ENCODE measurements at places on chromosomes 7 and 10.

DNA sequence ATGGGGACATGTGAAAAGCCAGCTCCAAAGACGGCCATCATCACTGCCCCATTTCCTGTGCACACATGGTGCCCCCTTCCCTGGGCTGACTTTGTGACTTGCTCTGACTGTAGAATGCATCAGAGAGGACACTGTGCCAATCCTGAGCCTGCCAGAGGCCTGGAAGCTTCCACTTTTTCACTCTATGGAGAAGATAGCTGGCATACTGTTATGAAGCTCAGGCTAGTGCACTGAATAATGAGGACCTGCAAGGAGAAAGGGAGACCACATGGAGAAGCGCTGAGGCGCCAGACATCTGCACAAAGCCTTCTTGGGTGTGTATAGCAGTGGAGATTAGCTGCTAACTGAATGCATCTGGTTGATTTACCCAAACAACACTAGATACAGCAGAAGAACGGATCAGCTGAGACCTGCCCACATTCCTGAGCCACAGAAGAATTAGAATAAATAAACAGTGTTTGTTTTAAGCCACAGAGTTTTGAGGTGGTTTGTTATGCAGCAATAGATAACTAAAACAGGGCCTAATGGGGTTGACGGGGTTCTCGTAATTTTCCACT lies 58.9 kb upstream of the C10orf90 start:
- no peak for DNase-seq

DNA sequence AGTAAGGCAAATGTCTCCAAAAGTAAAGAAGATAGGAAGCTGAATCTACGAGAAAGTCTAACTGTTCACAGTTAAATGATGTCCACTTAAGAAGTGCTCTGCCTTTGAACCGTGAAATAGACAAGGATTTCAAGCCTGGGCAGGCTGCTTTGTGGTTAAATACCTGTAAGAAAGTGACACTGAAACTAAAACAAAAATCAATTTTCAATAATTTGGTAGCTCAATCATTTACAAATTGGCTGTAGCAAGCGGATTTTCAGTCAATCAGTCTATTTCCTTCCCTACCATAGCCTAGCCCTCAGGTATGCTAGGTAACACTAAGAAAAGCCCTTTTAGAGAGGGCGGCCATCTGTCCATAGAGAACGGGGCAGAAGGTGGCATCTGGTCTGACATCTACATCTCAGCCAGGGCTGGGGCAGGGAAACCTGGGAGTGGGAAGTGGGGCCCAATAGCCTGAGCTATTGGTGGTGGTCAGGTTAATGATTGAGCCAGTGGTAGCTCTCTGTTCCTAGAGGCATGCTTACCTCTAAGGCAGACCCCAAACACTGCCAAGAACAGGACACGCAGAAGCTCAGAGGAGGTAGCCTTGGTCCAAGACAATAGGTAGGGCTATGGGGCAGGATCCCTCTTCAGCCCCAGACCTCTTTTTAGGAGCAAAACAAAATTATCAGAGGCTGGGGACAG lies 223.2 kb downstream of the CCSER2 start:
- no peak for DNase-seq

- peak; percentile 82 for DNase-seq
Observed at GRCh38 chr10:3775696-3776551, 9.1 kb downstream of the KLF6 start.

- DNase-seq, result no peak
Observed at GRCh38 chr10:12503311-12503710, 154.0 kb downstream of the CAMK1D start.

- DNase-seq, result peak; percentile 96
Observed at GRCh38 chr7:73999664-74000435, 28.1 kb upstream of the ELN start.

DNA sequence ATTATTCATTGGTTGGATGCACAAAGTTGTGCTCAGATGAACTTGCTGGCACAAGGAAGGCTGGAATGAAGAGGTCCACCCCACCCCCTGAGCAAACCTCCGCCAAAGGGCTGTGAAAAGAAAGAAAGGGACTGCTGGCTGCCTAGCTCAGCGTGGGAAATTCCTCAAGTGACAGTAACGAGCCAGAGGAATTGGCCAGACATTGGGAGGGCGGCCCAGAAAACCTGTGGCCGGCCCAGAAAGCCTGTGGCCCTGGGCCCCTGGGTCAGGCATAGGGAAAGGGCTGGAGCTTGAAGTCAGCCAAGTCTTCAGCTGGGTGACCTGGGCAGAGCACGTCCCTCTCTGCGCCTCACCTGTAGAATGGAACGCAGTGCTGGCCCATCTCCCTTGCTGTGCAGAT lies 30.6 kb upstream of the CTBP2 start:
- no peak for DNase-seq

DNA sequence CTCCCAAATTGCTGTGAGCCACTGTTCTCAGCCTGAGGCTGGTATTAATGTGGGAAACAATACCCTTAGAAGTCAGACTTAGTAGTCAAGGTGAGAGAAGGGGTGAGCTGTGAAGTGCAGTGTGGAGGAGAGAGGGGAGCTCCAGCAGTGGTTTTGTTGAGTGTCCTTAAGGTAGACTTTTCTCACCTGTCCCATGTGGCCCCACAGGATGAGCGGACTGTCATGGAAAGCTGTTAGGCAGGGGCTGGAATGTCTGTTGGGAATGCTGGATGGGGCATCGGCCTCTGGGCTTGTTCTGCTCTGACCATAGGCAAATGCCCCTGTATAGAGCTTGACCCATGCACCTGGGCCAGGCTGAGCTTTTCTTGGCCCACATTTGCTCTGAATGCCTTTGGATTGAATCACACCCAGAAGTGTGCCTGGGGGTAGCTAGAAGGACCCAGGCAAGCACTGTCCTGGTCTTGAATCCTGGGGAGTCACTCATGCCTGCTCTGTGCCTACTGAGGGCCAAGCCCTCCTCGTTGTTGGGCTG lies 36.3 kb upstream of the SH2D4B start:
- DNase-seq, result peak; percentile 47

GRCh38 chr10:22713853-22714478 lies 412 bp downstream of the PIP4K2A start:
- peak; percentile 30 for DNase-seq

DNA sequence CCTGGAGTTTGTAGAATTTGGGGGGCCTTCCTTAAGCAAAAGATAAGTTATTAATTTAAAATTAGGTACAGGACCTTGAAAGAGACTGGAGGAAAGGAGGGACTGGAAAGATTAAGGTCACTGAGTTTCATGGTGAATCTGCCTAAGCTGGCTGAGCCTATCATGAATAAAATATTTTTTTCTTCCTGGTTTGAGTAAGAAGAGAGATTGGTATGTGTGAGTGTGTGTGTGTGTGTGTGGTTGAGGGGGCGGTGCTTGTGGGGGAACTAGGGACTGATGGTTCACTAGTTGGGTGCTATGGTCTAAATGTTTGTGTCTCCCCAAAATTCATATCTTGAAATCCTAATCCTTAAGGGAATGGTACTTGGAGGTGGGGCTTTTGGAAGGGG lies 142.5 kb upstream of the PRKCQ start:
- DNase-seq, result peak; percentile 57

GRCh38 chr10:61529208-61529607 lies 76.0 kb upstream of the TMEM26 start:
- peak; percentile 24 for DNase-seq

- DNase-seq, result no peak
Observed at GRCh38 chr7:26188206-26188956, 12.2 kb downstream of the HNRNPA2B1 start.

- no peak for DNase-seq
Observed at GRCh38 chr10:28808693-28809092, 131.4 kb downstream of the BAMBI start.

DNA sequence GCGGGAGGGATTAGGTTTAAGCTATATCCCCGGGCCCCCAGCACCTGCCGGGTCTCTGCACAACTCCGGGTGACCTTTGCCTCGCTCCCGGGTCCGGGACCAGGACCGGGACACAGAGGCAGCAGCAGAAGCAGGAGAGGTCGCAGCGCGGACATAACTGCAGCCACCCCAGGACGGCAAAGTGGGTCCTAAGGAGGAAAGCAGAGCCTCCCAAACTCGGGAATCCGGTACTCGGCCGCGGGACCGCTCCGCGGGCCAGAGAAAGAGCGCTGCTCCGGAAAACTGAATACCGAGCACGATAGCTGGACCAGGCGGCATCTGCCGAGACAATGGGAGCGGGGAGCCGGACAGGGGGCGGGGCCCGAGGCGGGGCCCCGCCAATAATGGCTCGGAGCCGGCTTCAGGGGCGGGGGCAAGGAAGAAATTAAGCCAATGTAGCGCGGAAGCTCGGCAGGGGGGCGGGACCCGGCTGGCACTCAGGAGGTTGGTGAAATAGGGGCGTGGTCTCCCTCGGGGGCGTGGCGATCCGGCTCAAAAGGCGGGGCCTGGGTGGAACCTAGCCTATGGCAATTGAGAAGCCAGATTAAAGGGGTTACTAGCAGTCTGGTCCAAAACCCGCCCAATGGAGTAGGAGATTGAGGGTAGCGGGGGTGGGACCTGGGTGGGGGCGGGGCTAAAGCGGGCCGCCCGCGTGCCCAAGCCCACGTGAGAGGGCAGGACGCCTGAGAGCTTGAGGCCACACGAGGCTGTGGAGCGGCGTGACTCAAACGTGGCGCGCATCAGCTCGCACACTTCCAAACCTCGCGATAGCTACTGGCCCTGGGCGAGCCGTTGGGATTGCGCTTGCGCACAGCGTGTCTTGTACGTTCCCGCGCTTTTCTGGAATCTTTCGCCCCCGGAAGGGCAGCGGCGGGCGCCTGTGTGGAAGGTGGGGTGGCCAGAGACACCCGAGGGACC lies at the start of the genes GPC2 and STAG3:
GPC2 (minus strand) TSS at position 337 of the 957 bp plus-strand sequence; CDS start at position 155, 182 bp downstream.
STAG3 (plus strand) TSS at position 874 of the 957 bp plus-strand sequence. CDS start 2,639 bp downstream, outside the sequence.
- peak; percentile 96 for DNase-seq

GRCh38 chr7:1238450-1238882 lies 5.8 kb downstream of the UNCX start:
- no peak for DNase-seq

- no peak for DNase-seq
Observed at GRCh38 chr7:105151152-105151551, 137.1 kb downstream of the KMT2E start.

- no peak for DNase-seq
Observed at GRCh38 chr10:130108934-130109604, 1.6 kb downstream of the C10orf143 start.

GRCh38 chr10:128855618-128856428 lies 611.2 kb upstream of the MGMT start:
- DNase-seq, result no peak

- DNase-seq, result no peak
Observed at GRCh38 chr7:508461-509170, 11.0 kb downstream of the PDGFA start.

GRCh38 chr7:4042402-4043045 lies 639.6 kb upstream of the FOXK1 start:
- DNase-seq, result no peak

DNA sequence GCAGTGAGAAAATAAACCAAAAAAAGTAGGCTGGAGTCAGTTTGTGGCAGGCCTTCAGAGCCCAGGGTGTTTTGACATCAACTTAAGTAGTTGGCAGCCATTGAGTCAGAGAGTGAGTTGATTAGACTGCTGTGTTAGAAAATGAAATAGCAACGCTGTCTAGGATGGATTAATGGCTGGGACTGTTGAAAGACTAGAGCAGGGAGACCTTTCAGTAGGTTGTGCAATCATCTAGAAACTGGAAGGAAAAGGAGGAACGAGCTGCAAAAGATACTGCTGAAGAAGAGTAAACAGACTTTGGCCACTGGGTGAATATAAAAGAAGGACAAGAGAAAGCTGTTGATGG lies 28.6 kb upstream of the TRIL start:
- DNase-seq, result peak; percentile 82

GRCh38 chr7:89798599-89798996 lies 355.7 kb upstream of the STEAP1 start:
- no peak for DNase-seq

DNA sequence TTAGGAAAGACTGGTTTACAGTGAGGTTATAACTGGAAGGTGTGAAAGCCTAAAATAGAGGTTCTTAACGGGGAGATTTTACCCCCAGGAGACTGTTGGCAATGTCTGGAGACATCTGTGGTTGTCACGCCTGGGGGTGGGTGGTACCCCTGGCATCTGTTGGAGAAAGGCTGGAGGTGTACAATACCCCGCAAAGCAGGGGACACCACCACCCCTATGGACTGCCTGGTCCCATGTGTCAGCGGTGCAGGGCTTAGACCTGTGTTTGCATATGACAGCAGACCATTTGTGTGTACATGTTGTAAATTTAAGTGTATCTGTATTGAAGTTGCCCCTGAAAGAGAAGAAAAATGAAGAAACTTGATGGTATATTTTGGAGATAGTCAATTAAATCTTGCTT lies 9.8 kb downstream of the LRRC27 start:
- DNase-seq, result no peak

- no peak for DNase-seq
Observed at GRCh38 chr10:30917789-30918188, 113.9 kb downstream of the ZNF438 start.

- no peak for DNase-seq
Observed at GRCh38 chr7:87448388-87448787, 27.1 kb downstream of the ABCB4 start.

GRCh38 chr7:141014125-141014523 lies 628 bp downstream of the MRPS33 start:
- DNase-seq, result peak; percentile 41

DNA sequence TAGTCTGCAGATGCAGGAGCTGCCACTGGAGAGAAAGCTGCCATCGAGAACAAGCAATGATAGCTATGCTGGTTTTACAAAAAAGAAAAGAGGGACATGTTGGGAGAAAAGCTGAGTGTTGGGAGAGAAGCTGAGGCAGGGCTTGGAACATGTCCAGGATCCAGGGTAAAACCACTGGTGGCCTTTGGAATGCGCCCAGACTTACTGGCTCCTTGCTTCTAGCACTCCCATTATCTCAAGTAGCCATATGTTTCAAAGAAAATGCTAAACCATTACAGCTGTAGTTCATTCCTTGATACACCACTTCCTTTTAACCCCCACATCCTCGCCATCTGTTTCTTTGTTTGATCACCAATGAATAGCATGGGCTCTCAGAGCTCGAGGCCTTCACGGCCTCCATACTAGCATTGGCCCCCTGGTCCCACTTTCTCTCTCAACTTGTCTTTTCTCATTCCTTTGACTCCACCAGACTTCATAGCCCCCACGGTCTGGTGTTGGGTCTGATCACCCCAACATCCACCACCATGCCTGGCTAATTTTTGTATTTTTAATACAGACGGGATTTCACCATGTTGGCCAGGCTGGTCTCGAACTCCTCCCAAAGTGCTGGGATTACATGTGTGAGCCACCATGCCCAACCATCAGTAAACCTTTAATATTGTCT lies 23.8 kb upstream of the PLAC9 start:
- DNase-seq, result no peak

DNA sequence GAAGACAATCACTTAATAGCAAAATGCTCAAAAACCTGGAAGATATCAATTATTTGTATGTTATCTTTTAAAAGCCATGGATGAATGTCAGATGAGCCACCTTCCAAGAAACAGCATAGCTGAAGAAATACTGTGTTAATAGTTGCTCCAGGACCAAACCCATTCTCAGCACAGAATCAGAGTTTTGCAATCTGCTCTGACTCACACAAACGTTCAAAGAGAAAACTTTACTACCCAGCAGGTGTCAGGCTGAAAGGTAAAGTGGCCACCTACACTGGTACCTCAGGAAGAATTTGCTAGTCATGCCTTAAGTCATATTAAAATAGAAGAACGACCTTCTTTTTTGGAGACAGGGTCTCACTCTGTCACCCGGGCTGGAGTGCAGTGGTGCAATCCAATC lies 526.5 kb downstream of the PARD3 start:
- peak; percentile 55 for DNase-seq

Data from fibroblast of lung (primary cell).